T-helper 2 cell treated with Interferon-gamma antibody and Interleukin-4, amounts not matched to agents 100 ng/mL and 5 ng/mL, for 36 hours (primary cell): ENCODE measurements at places on chromosomes 7 and 10. TPM values are rescaled to one million over a fixed set of nuclear protein-coding genes. Genes with fewer than 3 reads are reported as not detected.

The AGAP9 gene
- total RNA-seq = 16.1 and 18.2 TPM in 2 replicates

The C10orf105 gene
- total RNA-seq = 0.61 and 0.64 TPM in 2 replicates

The TMED4 gene
- total RNA-seq = 64.2 and 64.5 TPM in 2 replicates

The PWWP2B gene
- 5.4 and 5.9 TPM in 2 replicates for total RNA-seq

The GNGT1 gene
- not detected in 2 replicates for total RNA-seq

The IGFBP1 gene
- total RNA-seq = not detected in 2 replicates

The CTNNA3 gene
- total RNA-seq = 0.32 TPM in 1 of 2 replicates, not detected in the other

The FXYD4 gene
- total RNA-seq = 0.30 TPM in 1 of 2 replicates, not detected in the other

The SLC39A12 gene
- total RNA-seq = not detected in 2 replicates

The ZNF679 gene
- not detected in 2 replicates for total RNA-seq

The PTF1A gene
- total RNA-seq = not detected in 2 replicates

The NUTM2A gene
- 0.18 and 0.50 TPM in 2 replicates for total RNA-seq

The IFT22 gene
- 7.1 and 7.6 TPM in 2 replicates for total RNA-seq

The ARHGEF35 gene
- 3.6 and 3.9 TPM in 2 replicates for total RNA-seq

The NPC1L1 gene
- total RNA-seq = not detected in 2 replicates

The SFTPD gene
- not detected in 2 replicates for total RNA-seq

The CRHR2 gene
- total RNA-seq = not detected in 2 replicates

The SEMA3E gene
- not detected in 2 replicates for total RNA-seq

The RAPGEF5 gene
- total RNA-seq = 0.27 and 0.41 TPM in 2 replicates

The SEPTIN7 gene
- 247 and 249 TPM in 2 replicates for total RNA-seq

The LIPK gene
- not detected in 2 replicates for total RNA-seq

The FAM221A gene
- total RNA-seq = 2.5 and 3.6 TPM in 2 replicates

The EGFR gene
- total RNA-seq = not detected in 2 replicates

The SPACDR gene
- 3.2 and 3.3 TPM in 2 replicates for total RNA-seq

The ADARB2 gene
- total RNA-seq = not detected in 2 replicates

The KCND2 gene
- not detected in 2 replicates for total RNA-seq

The C10orf90 gene
- total RNA-seq = not detected in 2 replicates

The ADAM22 gene
- 2.9 and 3.2 TPM in 2 replicates for total RNA-seq

The OR6B1 gene
- total RNA-seq = not detected in 2 replicates

The GRB10 gene
- total RNA-seq = 3.7 and 4.5 TPM in 2 replicates

The ORAI2 gene
- total RNA-seq = 61.1 and 66.0 TPM in 2 replicates

The SEMA3A gene
- 0.59 and 0.66 TPM in 2 replicates for total RNA-seq

The SCART1 gene
- total RNA-seq = 1.8 and 2.2 TPM in 2 replicates

The NPSR1 gene
- not detected in 2 replicates for total RNA-seq

The CALHM1 gene
- total RNA-seq = 0.25 and 0.27 TPM in 2 replicates

The MACC1 gene
- 0.02 TPM in 2 replicates for total RNA-seq

The ANKRD22 gene
- total RNA-seq = 0.16 TPM in 1 of 2 replicates, not detected in the other

The TAS2R3 gene
- 1.1 and 1.3 TPM in 2 replicates for total RNA-seq

The PTER gene
- total RNA-seq = 15.4 and 16.9 TPM in 2 replicates

The PDGFA gene
- 1.0 and 1.6 TPM in 2 replicates for total RNA-seq

The ZSCAN21 gene
- total RNA-seq = 5.3 and 5.8 TPM in 2 replicates
